ENCODE measurements at places on chromosomes 4 and X.

DNA sequence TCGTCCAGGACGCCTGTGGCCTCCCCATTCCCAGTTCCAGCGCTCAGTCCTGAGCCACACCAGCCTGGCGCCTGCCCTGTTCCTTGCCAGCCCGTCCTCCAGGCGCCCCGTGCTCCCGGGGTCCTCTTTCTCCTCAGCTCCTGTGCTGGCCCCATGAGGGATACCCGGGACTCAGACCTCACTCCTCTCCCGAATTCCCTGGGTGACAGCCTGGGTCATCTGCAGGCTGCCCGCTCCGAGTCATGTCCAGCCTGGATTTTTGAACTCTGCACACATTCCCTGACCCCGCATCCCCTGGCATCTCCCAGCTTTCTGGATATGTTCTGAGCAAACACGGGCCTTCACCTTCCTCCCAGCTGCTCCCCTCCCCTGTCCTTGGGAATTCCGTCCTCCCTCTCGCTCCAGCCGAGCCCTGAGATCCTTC, 14.9 kb upstream of the ADD1 start:
- DNase-seq = no peak

DNA sequence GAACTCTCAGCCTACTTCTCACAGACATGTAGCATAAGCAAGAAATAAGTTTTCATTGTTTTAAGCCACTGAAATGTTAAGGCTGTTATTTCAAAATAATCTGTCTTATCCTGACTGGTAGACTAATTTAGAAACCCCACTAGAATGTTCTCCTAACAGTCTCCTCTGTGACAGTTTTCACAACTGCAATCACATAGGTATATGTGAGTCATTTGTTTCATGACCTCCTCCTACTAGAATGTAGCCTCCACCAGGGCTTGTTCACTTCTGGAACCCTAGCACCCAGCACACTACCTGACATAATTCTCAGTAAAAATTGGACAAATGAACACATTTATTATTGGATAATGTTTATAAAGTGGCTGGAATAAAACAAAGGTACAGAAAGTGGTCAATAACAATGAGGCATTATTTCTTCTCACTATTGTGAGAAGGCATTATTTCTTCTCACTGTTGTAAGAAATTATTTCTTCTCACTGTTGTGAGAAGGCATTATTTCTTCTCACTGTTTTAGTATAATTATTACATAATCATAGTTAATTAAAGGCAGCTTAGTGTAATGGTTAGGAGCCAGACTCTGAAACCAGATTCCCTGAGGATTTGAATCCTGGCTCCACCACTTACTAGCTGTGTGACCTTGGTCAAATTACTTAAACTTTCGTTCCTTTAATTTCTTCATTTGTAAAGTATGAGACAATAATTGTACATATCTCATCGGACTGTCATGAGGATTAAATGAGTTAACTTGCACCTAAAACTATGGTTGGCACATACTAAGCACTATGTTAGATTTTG, 251.5 kb downstream of the RASL11B start:
- no peak for DNase-seq

DNA sequence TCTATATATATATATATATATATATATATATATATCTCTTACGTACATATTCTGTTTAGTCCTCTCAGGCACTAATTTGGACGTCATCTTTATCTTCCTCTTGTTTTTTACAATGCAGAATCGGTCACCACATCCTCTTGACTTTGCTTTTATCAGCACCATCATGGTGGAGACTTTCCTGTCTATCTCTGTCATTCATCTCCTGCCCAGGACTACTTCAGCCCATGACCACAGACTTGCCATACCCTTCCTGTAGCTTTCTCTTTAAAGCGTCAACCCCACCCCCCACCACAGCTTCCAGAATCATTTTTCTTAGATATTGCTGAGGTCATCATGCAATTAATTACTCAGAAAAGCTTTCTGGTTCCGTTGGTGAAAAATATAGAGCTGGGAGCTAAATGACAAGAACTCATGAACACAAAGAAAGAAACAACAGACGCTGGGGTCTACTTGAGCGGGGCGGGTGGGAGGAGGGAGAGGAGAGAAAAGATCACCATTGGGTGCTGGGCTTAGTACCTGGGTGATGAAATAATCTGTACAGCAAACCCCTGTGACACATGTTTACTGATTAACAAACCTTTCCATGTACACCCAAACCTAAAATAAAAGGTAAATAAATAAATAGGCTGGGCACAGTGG, 30.5 kb upstream of the PRKX start:
- DNase-seq = peak; percentile 2

GRCh38 chr4:162461952-162462351, 298.2 kb upstream of the FSTL5 start:
- DNase-seq = no peak

DNA sequence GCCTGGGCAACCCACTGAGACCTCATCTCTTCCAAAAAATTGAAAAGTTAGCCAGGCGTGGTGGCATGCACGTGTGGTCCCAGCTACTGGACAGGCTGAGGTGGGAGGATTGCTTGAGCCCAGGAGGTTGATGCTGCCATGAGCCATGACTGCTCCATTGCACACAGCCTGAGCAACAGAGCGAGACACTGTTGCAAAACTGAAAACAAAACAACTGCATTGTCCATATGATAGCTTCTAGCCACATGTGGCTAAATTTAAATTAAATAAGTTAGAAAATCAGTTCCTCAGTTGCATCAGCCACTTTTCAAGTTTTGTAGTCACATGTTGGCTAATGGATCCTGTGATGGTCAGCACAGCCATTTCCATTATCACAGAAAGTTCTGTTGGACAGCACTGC, 67.9 kb downstream of the GAB1 start:
- no peak for DNase-seq

- no peak for DNase-seq
Observed at GRCh38 chr4:123093236-123093635, 170.8 kb upstream of the NUDT6 start.

DNA sequence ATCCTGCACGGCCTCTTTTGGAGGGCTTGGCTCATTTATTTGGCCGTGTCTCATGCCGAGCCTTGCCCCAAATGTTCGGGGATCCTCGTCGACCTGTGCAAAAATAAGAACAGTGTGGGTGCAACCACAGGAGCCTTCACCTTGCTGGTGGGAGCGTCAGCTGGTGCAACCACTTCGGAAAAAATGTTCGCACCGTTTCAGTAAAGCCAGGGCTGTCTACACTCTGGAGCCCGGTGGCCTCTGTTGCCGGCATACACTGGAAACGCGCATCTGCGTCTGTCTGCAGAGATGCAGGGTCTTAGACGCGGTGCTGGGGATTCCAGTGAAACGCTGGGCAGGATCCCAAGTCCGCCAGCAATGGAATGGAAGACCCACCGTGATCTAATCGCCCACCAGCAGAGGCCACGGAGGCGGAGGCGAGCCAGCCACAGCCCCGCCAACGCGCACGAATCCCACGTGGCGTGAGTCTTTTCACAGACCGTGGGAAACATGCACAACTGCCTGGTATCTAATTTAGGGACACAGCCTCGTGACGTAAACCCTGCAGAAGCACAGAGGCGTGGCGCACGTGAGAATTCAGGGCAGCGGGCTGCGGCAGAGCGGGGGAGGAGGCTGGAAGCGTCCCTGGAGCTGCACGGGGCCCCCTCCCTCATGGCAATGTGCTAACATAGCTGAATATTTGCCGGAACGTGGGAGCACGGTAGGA, 13.8 kb upstream of the MXD4 start:
- no peak for DNase-seq

- DNase-seq = no peak
Observed at GRCh38 chrX:76155786-76156185, 17.1 kb upstream of the PBDC1 start.

DNA sequence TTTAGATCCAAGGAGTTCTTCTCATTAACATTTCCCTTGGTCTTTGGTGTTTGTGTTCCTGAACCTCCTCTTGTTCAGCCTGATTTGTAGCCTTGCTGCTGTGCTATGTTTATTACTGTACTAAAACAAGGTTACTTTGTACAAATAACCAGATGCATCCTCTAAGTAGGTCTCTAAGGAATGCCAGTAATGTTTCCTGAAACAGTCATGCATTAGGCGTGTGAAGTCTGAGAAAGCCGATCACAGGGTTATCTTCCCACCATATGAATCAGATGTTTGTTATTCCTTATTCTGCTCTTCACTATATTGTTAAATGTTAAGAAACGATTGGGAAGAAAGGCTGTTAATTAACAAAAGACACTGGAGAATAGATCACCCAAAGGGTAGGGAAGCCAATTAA, 66.9 kb downstream of the GALNTL6 start:
- DNase-seq = no peak

DNA sequence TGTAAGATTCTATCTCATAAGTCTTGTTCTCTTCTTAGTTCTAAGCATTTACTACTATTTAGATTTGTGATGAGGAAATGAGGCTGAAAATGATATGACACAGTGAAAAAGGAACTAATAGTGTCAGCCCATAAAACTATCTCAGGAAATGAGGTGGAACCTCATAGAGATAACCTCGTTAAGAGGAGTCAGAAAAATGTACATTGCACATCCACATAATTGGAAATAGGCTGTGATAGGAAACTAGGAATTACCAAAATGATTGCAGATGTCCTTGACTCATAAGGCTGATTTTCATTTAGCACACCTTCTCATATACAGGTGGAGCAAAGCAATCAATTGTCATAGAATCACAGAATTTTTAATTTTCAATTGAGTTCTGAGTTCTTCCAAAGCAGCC, 26.8 kb downstream of the ANXA10 start:
- DNase-seq = no peak

DNA sequence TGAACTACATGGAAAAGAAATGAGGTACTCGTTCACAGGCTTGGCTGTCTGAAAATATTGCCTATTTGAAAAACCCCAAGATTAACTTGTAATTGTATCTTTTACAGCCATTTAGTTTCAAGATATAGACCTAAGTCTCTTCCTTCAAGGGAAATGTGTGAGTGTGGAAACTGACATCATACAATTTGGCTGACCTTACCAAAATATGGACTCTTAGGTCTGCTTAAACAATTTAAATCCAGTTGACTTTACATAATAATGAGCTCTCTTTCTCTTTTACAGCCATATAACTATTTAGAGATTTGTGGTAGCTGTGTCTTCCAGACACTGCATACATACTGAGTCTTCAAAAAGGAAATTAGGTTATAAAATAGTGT, 186.9 kb downstream of the NR3C2 start:
- DNase-seq = no peak

GRCh38 chr4:151851354-151851753, 90.5 kb upstream of the GATB start:
- DNase-seq = no peak

GRCh38 chr4:184292877-184293276, 75.2 kb upstream of the ENPP6 start:
- DNase-seq = no peak

DNA sequence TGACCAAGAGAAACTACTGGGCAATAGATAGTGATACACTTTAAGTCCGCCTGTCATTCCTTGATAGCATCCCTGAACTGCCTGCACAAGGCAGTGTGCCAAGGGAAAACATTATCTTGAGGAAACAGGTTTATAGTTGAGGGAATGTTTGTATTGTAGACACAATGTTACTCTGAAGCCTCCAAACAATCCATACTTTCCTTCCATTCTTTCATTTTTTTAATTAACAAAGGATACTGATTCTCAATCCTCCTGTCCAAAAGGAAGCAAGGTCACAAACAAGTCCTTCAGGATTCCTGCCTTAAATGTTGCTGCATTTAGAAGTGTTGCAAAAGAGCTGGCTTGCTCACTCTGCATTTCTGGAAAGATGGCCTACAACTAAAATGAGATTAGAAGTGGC, 61.7 kb upstream of the PRSS48 start:
- DNase-seq = no peak

DNA sequence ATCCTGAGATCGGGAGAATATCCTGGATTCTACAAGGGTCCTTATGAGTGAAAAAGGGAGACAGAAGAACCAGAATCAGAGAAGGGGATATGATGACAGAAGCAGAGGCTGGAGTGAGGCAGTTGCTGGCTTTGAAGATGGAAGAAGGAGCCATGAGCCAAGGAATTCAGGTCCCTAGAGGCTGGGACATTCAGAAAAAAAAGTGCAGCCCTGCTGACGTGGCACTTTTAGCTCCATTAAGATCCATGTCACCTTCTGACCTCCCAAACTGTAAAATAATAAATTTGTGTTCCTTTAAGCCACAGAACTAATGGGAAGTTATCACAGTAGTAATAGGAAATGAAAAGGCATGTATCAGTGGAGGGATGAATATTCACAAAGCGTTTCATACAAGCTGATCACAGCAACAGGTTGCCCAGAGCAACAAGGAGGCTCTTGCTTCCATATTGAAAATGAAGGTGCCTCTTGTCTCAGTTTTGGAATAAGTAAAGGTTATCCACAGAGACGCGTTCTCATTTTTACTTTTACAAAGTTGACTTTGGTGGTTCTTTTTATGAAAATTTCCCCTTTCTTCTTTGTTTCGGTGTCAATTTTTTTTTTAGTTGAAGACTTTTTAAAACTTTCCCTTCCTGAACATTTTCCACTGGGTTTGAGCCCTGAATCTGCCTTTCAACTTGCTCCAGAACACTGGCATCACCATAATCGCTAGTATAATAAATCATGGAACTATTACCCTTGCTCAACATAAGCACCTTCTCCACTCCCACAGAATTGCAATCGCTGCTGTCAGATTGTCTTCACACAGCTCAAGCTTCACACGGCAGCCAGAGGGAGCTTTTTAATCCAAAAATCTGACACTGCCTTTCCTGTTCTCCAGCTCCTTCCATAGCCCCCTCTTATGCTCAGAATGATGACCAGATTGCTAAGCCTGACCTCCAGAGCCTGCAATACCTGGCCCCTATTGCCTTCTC, 127.6 kb upstream of the RBPJ start:
- DNase-seq = no peak

DNA sequence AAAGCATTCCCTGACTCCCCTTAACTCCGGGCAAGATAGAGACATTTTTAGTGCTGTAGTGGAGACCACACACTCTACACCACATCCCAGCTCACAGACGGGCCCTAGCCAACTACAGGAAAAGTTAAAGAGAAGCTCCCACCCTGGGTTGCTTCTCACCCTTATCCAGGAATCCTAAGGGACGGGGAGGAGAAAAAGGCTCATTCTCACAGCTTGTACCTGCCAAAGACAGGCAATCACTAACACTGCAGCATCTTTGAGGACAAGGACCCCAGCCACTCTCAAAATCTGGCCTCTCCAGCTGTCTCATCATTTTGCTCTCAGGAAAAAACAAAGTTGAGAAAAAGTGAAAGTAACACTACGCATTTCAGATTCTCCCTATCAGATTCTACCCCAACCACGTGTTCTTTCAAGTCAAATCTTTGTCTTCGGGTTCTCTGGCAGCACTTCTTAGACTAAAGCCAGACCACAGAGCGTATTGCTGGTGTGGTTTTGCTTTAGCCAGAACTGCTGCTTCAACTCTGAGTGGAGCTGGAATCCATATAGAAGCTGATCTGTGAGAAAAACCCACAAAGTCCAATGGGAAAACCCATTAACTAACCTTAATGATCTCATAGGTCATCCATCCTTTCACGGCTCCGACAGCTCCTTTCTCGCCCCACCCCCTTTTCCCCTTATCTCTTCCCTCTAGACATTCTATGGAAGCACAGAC, 605.9 kb upstream of the DIPK2B start:
- no peak for DNase-seq

- DNase-seq = no peak
Observed at GRCh38 chr4:52376132-52376704, 282.9 kb downstream of the USP46 start.
